Right ventricle myocardium superior (tissue), 1 donor: ENCODE measurements at places on chromosomes 12 and 14.

- DNase-seq: no peak
Measured at GRCh38 chr14:50018201-50018932, 98.0 kb downstream of the VCPKMT start.

DNA sequence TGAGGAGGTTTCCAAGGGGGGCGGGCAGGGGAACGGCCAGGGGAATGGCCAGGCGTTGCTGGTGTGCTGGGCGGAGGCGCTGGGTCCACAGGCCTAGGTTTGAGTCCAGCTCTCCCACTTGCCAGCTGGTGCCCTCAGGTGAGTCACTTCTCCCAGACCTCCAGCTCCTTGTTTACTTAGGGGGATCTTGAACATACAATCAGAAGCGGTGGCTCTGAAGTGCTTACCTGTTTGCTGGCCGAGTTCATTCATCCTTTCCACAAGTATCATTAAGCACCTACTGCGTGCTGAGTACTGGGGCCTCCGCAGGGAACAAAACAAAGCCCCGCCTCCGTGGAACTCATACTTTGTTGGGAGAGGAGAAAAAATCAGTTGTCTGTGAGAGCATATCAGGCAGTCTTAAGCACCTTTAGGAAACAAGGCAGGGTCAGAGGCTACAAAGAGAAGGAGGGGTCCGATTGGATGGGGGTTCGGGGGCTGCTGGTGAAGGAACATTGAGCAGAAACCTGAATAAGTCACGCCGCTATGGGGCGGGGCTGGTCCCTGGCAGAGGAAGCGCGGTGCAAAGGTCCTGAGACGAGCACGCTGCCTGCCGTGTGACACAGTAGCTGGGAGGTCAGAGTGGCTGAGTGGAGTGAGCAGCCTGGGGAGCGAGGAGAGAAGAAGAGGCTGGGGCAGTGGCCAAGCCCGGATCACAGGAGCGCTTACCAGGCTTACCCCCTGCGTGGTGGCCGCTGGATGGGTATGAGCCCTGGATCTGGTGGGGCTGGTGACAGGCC, 15.1 kb downstream of the MVK start:
- DNase-seq: no peak

- peak; percentile 17 for DNase-seq
Measured at GRCh38 chr14:100629696-100630095, 42.5 kb upstream of the BEGAIN start.

DNA sequence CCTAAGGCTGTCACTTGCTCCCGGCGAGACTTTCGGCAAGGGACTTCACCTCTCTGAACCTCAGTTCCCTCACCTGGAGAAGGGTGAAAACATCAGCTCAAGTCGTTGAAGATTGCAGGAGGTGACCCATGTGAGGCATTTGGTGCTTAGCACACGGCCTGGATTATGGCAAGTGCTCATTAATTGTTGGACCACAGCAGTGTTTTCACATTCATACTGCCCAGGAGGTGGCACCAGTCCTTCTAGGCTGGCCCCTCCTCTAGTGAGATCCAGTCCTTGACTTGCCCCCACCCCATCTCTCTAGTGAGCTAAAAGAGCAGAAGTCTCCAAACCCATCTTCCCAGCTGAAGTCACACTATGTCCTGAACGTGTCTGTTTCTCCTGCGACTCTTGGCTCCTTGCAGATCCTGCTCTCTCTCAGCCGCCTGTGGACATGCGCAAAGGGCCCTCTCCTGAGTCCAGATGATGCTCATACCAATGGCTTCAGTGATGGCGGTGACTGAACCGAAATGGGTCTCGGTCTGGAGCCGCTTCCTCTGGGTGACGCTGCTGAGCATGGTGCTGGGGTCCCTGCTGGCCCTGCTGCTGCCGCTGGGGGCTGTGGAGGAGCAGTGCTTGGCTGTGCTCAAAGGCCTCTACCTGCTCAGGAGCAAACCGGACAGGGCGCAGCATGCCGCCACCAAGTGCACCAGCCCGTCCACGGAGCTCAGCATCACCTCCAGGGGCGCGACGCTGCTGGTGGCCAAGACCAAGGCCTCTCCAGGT, 1.6 kb downstream of the FICD start:
- DNase-seq: no peak

DNA sequence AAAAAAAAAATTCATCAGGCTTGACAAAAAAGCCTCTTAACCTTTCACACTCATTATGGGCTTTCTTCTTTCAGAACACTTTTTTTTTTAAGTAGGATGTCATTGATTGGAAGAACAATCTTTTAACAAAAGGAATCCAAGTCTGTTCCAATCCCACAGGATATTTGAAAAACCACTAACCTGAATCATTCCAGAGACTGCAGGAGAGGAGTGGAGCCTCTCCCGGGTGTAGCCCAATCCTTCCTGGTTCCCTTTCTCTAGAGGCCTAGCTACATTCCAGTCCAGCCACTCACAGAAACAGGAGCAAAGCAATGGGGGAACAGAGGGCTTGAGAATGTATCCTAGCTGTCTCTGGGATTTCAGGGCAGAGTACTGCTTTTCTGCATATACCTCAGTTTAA, 4.3 kb downstream of the MFAP5 start:
- no peak for DNase-seq

DNA sequence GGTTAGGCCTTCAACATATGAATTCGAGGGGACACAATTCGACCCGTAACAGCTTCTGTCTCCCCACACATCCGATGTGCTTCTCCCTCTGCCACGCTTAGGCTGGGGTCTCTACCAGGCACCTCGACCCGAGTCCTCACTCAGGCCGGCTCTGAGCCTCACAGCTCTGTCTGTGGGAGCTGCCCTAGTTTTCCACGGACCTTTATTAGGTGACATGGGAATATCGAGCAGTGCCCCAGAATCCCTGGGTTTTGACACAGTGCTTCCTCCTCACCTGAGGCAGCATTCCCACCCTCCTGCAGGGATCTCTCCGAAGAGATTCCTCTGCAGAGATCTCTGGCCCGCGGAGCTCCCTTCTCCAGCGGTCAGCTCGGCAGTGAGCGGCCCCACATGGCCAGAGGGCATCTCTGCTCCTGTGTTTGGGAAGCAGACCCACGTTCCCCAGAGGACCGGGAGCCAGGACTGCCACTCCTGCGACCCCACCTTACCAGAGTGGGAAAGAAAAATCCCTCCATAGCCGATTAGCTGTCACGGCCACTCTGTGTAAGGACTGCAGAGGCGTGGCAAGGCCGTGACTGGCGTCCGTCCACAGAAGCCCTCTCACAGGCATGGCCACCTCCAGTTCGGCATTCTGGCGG, 21.2 kb downstream of the ZBTB42 start:
- DNase-seq: no peak

DNA sequence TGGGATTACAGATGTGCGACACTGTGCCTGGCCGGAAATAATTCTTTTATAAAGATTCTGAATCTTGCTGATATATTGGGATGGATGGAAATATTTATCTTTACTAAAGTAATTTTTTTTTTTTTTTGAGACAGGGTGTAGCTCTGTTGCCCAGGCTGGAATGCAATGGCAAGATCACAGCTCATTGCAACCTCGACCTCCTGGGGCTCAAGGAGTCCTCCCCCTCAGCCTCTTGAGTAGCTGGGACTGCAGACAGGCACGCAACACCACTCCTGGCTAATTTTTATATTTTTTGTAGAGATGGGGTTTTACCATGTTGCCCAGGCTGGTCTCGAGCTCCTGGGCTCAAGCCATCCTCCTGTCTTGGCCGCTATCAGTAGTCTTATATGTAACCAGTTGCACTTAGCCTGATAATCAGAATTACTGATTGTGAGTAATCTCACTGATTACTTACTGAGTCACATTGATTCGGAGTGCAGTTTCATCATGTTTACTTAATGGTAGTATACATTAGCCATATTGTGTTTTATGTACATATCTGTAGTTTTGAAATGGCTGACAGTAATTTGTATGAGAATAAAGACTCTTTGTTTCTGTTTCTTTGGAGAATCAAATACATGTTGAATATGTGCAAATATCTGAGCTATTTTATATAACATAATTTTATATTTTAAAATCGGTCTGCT, 50.4 kb upstream of the LRTM2 start:
- DNase-seq: no peak
